GM12865 (cell line): ENCODE measurements at places on chromosomes 5 and 9.
A peak's percentile ranks its signal among the peaks of the same experiment; 100 is the strongest.

DNA sequence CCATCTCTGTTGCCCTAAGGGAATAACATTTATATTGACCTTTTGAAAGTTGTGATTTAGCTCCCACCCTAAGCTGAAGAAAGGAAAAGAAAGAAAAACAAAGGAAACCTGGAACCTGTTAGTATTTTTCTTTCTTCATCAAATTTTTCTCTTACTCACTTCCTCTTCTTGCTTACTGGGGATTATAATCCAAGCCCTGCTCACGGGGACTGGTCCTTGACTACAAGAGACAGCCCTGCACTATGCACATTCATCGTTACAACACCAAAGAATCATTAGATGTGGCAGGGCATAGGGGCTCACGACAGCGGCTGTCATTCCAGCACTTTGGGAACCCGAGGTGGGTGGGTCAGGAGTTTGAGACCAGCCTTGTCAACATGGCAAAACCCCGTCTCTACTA lies 37.8 kb upstream of the LPAR1 start:
- no peak for DNase-seq

GRCh38 chr9:4640027-4640426 lies 22.1 kb upstream of the PLPP6 start:
- DNase-seq: peak; percentile 23

DNA sequence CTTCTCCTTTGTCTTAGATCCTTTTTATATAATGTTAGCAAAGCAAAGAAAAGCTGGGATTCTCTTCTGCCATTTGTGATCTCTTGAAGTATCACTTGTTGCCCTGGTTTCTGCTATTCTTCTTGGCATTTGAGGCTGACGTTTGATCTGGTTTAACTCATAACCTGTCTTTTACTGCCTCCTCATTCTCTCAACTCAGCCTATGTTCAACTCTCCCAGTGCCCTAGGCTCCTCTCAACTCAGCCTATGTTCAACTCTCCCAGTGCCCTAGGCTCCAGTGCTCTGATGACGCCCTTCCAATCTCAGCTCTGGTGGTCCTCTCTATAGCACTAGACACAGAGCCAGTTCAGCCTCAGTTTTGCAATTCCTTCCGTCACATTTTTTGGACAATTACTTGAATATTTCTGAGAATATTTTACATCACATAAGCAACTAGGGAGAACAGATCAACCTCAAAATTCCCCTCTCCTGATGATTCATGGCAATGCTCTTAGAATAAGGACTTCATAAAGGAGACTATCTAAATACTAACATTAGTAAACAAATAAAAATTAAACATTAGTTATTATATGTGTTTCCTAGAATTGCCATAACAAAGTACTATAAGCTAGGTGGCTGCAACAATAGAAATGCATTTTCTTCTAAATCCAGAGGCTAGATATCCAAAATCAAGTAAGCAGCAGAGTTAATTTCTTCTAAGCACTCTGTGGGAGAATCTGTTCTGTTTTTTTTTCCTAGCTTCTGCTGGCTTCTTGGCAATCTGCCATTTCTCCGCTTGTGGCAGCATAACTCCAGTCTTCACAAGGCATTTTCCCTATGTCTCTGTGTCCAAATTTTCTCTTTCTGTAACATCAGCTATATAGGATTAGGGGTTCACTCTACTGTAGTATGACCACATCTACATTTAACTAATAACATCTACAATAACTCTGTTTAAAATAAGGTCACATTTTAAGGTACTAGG lies 662.1 kb upstream of the FTMT start:
- no peak for DNase-seq

DNA sequence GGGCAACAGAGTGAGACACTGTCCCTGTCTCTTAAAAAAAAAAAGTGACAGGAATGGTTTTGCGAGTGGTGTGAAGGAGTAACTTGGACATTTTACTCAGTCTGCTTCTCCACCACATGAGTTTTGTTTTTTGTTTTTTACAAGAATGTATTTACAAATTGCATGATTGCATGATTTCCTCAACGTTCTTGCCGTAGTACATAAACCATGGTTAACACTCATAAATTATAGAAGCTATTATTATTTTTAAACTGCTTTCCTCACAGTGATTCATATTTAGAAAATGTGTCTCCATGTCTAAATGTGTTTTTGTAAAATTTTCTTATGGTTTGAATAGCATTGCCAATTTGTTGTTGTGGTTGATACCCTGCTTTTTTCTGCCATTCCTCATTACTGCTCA lies 220.0 kb downstream of the GOLPH3 start:
- no peak for DNase-seq

DNA sequence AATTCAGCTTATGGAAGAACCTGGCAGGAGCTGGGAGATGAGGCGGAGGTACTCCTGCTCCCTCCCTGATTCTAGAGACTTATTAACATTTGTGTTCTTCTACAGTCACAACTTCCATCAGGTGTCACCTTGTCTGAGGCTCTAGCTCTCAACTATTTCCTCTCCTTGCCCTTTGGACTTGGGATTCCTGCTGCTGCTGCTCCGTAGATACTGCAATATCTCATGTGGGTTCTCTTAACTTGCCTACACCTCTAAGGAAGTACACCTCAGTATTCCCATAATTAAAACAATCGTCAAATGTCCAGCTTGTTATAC lies 21.2 kb downstream of the ANXA1 start:
- no peak for DNase-seq

DNA sequence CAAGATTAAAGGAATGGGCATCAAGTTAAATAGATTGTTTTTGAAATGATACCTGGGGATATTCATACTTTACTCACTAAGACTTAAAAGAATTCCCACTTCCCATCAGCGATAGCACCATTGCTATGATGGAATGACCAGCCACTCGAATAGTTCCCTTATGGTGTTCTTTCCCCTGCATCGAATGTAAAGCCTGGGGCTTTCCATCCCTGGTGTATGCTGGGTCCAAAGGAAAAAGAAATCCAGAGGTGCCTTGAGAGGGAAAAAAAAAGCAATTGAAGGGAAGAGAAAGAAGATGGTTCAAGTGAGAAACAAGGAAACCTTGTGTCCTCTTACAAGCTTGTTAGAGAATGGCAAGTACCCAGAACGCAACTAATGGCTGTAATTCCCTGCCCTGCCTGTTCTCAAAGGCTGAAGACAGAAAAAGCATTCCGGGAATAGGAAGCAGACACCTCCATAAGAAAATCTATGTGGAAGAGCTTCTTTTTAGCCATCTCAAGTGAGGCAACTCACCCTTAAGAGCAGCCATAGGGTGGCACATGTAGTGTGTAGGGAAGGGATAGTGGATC lies 351.1 kb upstream of the DAB2 start:
- DNase-seq: no peak

- DNase-seq: no peak
Observed at GRCh38 chr5:54177058-54177457, 133.3 kb downstream of the ARL15 start.

- DNase-seq: peak; percentile 13
Observed at GRCh38 chr5:64595031-64595855, 89.4 kb downstream of the RGS7BP start.
